Endothelial cell (in vitro differentiated cells): ENCODE measurements at places on chromosomes 2 and 18.

DNA sequence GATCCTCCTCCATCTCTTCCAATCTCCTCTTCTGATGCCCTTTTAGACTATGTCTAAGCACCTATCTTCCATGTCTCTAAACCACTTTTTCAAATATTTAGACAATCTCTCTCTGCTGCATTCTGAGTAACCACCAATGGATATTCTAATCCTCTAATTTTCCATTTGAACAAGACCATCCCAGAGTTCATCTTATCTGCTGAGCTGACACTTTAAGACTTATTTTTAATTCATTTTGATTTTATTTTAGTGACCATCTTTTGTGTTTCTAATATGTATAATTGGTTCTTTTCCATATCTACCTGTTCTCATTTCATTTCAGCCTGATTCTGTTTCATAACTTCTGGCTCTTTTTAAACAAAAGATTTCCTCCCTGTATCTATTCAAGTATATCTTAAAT, 369.9 kb downstream of the CLIP4 start:
- no peak for DNase-seq

DNA sequence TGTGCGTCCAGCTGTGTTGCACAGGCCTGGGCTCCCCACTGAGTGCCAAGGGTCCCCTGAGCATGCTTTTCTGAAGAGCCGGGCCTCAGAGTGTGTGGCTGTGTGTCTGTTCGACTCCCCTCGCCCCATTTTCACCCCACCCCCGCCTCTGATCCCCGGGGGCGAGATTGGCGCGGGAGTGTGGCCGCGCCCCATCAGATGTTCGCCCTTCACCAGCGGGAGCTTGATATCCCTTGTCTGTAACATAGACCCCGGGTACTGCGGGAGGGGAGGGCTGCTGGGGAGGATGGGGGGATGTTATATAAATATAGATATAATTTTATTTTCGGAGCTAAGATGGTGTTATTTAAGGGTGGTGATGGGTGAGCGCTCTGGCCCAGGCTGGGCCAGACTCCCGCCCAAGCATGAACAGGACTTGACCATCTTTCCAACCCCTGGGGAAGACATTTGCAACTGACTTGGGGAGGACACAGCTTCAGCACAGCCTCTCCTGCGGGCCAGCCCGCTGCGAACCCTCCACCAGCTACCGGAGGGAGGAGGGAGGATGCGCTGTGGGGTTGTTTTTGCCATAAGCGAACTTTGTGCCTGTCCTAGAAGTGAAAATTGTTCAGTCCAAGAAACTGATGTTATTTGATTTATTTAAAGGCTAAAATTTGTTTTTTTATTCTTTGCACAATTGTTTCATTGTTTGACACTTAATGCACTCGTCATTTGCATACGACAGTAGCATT, 1.5 kb downstream of the RHOB start:
- no peak for DNase-seq

GRCh38 chr2:157229572-157229971, 27.9 kb upstream of the GALNT5 start:
- no peak for DNase-seq

DNA sequence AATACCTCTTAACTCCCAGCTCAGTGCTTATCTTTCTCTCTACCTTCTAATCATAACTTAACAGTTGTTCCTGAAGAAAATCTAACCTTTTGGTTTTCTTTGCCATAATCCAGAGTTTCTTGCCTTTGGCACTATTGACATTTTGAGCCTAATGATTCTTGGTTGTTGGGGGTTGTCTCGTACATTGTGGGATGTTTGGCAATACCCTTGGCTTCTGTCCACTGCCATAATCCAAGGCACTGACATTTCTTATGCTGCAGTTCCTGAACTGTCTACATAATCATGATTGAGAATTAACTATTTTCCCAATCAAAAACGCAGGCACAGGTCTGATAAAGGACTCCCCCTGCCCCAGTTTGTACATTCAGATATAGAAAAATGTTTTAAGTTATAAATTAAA, 203.2 kb upstream of the MEX3C start:
- DNase-seq = no peak

GRCh38 chr2:233449081-233449901, 95.0 kb downstream of the DGKD start:
- DNase-seq = peak; percentile 76

DNA sequence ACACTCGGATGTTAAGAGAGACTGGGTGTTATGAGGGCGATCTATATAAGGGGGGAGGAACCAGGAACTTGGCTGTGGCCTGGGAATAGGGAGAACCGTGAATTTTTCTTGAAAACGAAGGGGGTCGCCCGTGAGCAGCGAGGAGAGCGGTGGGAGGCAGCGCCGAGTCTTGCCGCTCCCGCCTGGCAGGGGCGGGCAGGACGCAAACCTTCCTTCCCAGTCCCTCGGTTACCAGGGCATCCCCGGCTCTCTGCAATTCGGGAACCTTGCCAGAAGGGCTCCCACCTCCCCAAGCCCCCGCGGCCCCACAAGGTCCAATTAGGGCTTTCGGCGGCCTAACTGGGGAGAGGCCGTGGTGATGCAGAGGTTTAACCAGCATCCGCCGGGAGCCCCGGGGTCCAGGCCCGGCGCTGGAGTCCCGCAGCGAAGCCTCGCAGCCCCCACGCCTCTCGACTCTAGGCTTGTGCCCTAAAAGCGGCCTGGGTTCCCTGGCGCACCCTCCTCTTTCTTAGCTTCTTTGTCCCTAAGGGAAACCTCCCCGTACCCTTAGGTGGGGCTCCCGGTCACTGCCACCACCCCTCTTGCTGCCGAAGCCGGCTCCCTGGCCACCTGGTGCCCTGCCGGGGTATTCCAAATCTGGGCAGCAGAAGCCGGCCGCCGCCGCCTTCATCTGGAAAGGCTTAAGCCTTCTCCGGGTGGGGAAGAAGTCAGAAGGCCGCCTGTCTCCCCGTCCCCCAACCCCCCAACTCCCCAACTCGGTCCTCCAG, 680 bp upstream of the FHOD3 start:
- DNase-seq = peak; percentile 82
